ENCODE measurements at places on chromosomes 13 and 19.

DNA sequence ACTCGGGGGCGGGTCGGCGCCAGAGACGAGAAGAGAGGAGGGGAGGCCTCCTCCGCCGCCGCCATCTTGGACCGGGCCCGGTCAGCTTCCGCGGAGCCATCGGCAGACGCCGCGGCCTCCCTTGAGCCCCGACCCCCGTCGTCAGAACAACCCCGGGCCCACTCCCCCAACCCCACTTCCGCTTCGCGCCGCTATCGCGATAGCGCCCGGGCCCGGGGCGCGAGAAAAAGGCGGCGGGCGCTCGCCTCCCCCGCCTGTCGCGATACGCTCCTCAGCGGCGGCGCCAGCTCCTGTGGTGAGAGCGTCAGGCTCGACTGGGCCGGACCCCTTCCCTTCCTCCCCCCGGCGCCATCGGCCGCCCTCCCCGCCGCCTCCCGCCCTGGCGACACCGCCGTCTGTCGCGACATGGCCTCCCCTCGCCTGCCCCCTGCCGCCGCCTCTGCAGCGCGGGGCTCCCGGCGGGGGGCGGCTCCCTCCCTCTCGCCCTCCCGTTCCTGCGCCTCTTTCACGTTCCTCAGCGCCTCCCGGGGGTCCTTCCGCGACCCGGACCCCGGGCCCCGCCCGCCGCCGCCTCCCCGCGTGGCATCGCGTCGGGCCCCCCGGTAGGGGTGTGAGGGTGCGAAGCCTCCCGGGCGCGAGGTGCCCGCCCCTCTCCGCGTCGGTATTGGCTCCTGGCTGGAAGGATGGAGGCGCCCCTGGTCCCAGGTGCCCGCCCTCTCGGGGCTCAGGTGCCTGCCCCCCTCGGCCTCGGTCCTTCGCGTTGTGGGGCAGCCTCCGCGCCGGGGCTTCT lies at the start of gene CNOT3:
Gene CNOT3 (plus strand): TSS at position 64 of the 790 bp plus-strand sequence. CDS start 5,217 bp downstream, outside the sequence.
- DNase-seq: no peak

GRCh38 chr13:37175996-37176395 lies 70.5 kb upstream of the CSNK1A1L start:
- DNase-seq: peak; percentile 87

GRCh38 chr13:73708393-73708985 lies 425.7 kb downstream of the KLF12 start:
- no peak for DNase-seq

- no peak for DNase-seq
Observed at GRCh38 chr13:36057041-36057440, 74.1 kb downstream of the DCLK1 start.

DNA sequence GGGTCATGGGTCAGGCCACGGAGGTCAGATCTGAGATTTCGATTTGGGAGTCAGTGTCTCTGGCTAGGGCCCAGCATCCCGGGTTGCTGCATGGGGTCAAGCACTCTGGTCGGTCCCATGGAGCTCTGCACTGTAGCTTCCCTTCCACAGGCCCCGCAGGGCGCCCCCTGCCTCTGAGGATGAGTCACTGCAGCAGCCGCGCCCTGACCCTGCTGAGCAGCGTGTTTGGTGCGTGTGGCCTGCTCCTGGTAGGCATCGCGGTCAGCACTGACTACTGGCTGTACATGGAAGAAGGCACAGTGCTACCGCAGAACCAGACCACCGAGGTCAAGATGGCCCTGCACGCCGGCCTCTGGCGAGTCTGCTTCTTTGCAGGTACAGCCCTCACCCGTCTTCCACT lies 3.6 kb downstream of the CACNG7 start:
- no peak for DNase-seq

- no peak for DNase-seq
Observed at GRCh38 chr13:112743451-112744167, 53.8 kb downstream of the ATP11A start.

DNA sequence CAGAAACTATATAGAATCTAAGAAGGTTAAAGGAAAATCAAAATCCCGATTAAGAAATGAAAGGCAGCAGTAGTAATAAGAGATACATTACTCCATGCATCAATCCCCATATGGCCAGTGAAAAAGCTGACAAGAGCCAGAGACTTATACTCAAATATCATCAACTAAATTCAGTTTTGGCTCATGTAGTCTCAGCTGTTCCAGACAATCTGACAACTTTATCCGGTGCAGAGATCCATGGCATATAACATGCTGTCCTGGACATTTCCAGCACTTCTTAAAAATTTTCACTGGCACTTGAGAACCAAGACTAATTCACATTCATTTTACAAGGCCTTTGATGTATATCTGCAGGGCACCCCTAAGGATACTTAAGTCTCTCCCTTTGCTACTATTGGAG lies 255.7 kb upstream of the KLHL1 start:
- DNase-seq: no peak

GRCh38 chr13:66344805-66345517 lies 885.2 kb downstream of the PCDH9 start:
- no peak for DNase-seq

DNA sequence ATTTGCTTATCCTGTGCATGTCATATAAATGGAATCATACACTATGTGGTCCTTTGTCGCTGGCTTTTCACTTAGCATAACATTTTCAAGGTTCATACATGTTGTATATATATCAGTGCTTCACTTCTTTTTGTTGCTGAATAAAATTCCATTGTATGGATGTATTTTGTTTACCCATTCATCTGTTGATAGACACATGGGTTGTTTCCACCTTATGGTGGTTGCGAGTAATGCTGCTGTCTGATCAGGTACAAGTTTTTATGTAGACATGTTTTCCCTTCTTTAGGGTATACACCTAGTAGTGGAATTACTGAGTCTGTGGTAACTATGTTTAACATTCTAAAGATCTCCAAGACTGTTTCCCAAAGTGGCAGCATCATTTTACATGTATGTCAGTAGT lies 102.5 kb downstream of the RNF17 start:
- no peak for DNase-seq

DNA sequence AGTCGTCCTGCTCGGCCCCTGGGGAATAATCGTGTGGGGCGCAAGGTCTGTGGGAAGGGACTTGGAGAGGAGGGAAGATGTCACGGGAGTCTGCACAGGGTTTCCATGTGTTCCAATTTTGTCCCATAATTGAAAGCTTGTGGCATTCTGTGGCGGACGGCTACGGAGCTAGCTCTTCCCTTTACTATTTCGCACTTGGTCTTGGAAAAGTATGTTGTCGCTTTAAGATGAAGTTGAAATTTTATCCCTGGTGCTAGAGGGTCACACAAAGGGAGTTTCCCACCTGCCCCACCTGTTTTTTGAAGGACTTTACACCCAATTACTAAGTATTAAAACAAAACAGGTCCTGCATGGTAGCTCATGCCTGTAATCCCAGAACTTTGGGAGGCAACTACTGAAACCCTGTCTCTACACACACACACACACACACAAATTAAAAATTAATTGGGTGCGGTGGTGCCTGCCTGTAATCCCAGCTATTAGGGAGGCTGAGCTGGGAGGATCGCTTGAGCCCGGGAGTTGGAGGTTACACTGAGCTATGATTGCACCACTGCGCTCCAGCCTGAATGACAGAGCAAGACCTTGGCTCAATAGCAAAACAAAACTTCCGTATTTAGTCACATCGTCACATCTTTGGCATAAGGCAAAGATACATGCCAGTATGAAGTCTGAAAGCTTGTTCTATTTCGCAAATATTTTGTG lies 967 bp upstream of the TPT1 start:
- no peak for DNase-seq

DNA sequence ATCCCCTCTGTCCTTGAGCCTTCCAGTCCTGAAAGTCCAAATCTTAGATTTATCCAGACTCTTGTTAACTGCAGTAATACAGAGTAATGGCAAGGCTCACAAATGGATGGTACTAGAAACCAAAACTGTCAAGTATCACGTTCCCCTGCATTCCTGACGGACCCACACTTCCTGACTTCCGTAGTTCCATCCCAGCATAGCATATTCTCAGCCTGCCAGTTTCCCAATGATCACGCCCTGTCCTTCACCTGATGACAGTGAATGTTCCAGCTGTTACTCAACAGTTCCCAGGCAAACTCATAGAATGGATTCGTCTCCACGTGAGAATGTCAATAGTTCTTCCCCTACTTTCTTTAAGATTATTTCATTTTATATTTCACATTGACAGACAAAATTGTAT lies 33.6 kb downstream of the SLC7A1 start:
- DNase-seq: no peak

- no peak for DNase-seq
Observed at GRCh38 chr13:85411591-85411990, 387.6 kb downstream of the SLITRK6 start.

DNA sequence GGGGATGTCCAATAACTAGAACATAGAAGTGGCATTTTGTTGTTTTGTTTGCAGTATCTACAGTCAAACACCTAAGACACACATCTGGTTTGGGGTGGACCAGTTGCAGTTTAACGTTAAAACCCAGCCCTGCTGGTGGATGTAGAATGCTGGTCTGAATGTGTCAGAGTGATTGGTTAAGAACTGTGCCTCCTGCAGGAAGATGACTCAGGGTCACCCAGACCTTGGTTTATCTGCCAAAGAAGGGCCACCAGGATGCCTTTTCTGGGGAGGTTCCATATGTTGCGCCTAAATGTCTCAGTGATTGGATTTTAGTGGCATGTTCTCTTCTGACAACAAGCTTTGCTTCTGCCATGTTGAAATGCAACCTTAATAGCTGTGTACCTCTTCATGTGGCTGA lies 23.1 kb downstream of the ZNF536 start:
- no peak for DNase-seq

DNA sequence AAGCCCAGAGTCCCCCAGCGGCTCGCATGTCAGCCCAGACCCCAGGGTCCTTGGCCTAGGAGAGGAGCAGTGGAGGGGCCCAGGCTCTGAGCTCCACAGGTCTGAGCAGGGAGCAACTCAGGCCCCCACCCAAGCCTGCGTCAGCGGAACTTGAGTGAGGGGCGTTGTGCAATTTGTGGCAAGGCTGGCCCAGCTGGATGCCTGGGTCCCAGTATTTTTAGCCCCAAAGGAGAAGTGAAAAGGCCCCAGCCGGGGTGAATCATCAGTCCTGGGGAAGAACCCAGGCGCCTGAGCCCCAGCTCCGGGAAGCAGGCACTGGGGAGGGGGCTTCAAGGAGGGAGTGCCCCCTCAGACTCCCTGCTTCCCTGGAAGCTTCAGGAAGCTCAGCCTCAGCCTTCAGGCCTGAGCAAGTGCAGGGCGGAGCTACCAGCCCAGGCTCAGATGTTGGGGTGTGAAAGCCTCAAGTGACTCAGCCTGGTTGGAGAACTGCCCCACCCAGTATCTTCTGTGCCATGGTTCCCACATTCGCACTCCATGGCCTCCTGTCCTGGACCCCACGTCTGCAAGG lies 7.2 kb downstream of the MED29 start:
- no peak for DNase-seq

- no peak for DNase-seq
Observed at GRCh38 chr13:24308068-24308445, 1.3 kb upstream of the C1QTNF9 start.

DNA sequence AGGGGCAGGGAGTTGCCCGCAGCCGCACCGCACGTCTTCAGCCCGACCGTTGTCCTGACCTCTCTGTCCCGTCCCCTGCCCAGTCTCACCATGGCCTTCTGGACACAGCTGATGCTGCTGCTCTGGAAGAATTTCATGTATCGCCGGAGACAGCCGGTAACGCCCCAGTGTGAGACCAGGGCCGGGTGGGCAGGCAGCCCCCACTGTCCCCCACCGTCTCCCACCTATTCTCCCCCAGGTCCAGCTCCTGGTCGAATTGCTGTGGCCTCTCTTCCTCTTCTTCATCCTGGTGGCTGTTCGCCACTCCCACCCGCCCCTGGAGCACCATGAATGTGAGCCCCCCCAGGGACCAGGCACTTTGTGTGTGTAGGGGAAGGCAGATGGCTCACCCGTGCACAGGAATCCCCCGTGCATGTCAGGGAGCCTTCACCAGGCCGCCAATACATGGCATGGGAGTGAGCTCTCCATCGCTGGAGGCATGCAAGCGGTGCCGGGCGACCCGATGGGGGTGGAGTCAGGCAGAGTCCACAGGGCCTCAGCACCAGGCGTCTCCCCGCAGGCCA lies 1.4 kb downstream of the ABCA7 start:
- no peak for DNase-seq

DNA sequence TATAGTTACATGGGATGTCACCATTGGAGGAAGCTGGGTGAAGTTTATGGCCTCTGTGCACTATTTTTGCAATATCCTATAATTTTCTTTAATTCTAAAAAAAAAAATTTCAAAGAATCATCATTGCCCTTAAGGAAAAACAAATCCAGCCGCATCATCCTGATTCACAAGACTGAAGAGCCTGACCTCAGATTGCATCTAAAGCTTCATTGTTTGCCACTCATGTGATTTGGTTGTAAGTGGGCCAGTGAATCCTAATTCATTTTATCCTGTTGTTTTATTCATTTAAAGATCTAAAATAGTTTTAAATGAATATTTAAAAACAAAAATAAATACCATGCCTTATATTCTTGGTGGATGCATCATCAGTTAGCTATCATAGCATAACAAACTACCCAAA lies 504.5 kb downstream of the TBC1D4 start:
- no peak for DNase-seq

GRCh38 chr13:72638059-72638815 lies 89.2 kb downstream of the MZT1 start:
- DNase-seq: no peak

DNA sequence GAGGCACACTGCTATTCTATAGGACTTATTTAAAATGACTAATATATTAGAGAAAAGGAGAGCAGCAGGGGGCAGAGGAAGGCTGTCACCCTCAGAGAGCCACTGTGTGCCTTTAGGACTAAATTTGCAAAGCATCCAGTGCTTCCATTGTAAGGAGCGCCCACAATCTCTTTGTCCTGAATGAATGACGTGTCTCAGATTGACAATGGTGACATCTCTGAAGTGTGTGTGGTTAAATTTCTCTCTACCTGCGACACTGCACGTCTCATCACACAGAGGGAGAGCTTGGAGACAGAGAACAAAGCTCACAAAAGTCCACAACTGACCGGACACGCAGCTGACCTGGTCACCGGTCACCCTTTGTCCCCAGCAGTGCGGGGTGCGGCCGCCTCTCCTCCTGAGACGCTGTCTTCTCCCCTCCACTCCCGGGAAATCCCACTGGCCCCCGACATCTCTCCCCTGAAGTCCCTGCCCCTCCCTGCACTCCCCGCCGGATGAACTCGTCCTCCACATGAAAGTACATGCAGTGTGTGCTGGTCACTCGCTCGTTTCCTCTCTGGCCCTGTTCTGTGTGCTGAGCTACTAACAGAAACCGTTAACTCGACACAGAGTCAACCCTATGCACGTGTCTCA lies 107.2 kb downstream of the RAB20 start:
- no peak for DNase-seq

DNA sequence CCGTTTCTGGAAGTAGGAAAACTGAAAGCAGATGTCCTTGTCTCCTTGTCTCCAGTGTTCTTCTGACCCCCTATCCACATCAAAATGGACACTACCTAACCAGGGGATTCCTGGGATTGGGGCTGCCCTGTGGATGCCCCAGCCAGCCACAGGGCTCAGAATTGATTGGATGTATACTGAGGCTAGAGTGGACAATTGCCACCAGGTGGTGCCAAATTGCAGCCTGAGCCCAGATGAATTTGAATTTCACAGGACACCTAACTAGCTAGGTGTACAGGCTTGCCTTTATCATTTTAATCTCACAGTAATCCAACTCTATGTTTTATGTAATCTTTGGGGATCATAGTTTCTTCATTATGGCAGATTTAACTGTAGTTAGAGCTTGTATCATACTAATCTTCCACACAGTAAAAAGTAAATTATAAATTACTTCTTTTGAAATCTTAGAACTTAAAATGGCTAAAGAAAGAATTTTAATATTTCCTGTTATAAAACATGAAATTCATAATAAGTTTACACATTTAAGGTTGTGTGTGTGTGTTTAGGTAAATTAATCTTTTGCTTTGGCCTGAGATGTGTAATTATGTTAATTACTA lies 58.0 kb downstream of the PIBF1 start:
- DNase-seq: no peak

Data from AG04449 (cell line).